ENCODE measurements at places on chromosomes 6 and 20.

- no peak for DNase-seq
Measured at GRCh38 chr6:167247814-167248595, 43.1 kb upstream of the UNC93A start.

- DNase-seq, result no peak
Measured at GRCh38 chr20:347317-347639, 367 bp downstream of the NRSN2 start.

- no peak for DNase-seq
Measured at GRCh38 chr6:12952318-12952717, 235.8 kb downstream of the PHACTR1 start.

DNA sequence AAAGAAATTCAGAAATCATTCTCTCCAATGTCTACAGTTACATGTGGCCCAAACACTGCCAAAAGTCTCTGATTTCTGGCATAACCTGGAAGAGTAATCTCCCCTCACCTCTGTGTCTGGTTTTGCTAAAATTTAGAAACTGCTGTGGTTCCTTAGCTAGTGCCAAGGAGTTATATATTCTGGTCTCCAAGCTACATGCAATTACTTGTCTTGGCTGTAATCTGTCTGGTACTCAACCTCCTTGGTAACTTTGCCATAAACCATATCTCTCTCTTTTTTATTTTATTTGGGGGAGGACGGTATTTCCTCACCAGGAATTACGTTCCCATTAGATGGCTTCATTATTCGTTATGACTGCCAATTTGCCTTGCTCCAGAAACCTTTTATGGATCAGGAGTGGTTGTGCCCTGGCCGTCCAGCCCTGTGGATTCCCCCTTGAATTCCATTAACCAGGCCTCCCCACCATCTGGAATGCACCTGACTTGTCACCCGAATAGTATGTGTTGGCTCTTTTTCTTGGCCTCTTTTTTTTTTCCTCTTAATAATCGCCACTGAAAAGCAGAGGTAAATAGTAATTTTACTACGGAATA is 400.0 kb downstream of the CD83 start:
- DNase-seq, result no peak

- no peak for DNase-seq
Measured at GRCh38 chr6:169026175-169026574, 227.5 kb downstream of the THBS2 start.

DNA sequence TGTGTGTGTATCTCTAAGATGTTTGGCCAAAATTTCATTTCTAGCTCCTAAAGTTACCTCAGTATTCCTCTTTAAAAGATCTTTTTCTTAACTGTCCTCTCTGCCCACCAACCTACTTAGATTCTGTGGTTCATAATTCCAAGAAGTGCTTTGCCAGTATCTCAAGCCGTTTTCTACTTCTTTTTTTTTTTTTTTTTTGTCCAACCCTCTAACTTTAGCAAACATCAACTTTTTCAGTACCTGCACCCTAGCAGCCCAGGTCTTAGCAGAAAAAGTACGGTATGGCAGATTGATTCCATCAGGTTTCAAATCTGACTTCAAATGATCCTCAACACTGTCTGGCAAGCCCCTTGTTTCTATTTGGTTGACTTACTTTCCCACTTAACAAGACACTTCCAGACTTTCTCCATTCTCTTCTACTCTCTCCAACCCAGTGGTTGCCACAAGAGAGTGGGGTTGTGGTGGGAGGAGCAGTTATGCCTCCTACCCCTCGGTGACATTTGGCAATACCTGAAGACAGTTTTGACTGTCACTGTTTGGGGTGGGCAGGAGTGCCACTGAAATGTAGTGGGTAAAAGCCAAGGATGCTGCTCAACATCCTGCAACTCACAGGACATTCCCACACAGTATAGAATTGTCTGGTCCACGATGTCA is 10.8 kb upstream of the MAN1A1 start:
- no peak for DNase-seq

GRCh38 chr6:155121699-155122098 is 126.6 kb downstream of the TIAM2 start:
- DNase-seq, result no peak

DNA sequence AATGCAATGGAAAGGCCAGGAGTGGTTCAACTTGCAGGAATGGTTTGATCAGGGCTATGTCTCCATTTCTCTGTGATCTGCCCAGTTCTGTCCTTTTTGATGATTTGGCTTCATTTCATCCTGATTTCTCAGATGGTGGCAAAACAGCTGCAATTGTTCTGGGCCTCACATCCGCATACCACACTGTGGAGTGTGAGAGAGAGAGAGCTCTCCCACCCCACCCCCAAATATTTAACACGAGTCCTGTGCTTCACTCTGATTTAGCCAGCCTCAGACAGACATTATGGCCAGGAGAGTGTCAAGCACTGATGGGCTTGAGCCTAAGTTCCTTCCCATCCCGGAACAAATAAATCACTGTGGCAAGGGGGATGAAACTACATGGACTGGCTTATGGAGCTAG is 284.6 kb downstream of the CDC5L start:
- DNase-seq, result no peak

GRCh38 chr20:37575884-37576283 is 48.2 kb upstream of the BLCAP start:
- no peak for DNase-seq

- no peak for DNase-seq
Measured at GRCh38 chr6:116251568-116252384, 2.1 kb downstream of the TSPYL4 start.

GRCh38 chr6:169503422-169504152 is 198.2 kb downstream of the WDR27 start:
- DNase-seq, result no peak

- no peak for DNase-seq
Measured at GRCh38 chr6:104969108-104969507, 12.2 kb downstream of the LIN28B start.

GRCh38 chr6:17347012-17347411 is 46.4 kb upstream of the CAP2 start:
- DNase-seq, result no peak

DNA sequence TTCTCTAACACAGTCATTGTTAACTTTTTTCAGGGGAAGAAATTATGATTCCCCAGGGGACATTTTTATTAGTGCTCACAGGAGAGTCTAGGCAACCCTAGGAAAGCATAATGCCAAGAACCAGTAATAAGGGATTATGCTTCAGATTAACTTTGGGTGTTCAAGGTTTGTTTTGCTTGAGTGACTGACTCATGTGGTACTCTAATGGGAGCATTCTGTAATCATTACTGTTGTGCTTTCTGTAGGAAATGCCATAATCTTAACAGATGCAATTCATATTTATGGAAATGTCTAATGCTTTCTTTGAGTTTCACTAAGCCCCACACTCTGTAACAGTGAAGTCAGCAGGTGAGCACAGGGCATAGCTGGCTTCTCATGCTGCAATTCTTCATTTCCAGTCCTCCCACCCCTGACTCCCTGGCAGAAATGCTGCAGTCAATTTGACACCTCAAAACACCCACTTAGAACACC is 263.4 kb upstream of the MAN1A1 start:
- DNase-seq, result no peak
